Activated CD4-positive, alpha-beta T cell treated with anti-CD3 and anti-CD28 coated beads, Interleukin-2, Interleukin-4, amounts not matched to agents 100 ng/mL and 50 ng/mL, durations not matched to agents 16 hours and 8 hours (primary cell): ENCODE measurements at places on chromosomes 4 and X.

DNA sequence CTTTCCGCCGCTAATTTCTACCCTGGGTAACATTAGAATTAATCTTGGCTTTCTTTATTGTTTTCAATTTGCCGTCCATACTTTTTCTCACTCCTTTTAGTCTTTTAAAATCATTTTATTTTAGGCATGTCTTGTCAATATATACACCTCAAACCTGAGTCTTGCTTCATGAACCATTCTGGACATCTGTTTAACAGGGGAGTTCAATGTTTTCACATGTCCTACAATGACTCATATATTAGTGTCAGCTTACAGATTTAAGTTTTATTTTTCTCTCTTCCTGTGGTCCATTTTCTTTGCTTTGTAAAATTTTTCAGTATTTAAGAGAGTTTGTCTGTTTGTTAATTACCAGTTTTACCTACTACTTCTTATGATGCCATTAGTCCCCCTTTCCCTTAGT, 89.5 kb downstream of the LCORL start:
- DNase-seq = no peak

DNA sequence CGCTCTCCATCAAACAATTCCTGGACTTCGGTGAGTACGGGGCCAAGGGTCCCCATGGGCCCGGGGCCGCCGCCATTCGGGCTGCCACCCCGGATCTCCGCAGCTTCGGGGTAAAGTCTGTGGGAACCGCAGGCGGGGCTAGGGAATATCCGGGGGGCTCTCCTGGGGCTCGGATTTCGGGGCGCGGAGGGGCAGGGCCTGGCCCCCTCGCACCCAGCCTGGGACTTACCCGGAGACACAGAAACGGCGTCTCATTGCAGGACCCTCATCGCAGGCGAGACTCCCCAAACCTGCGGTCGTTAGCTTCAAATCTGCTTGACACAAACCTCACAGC, 413 bp downstream of the PDK3 start:
- DNase-seq = no peak

DNA sequence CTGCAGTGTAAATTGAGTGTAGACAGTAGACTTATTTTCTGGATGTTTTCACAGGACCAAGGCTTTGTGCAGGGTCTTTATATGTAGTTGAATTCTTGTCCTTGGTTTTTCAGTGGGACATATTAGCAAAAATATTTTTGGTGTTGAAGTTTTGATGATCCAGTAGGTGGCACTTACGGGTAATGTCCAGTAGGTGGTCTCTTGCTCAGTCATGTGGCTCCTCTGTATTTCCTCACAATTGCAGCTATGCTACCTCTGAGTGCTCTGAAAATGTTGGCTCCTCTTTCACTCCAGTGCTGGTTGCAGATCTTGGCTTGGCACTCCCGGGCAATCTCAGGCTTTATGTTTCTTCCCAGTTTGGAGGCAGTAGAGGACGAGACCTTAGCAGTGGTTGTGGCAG, 419.8 kb upstream of the AMOT start:
- no peak for DNase-seq

DNA sequence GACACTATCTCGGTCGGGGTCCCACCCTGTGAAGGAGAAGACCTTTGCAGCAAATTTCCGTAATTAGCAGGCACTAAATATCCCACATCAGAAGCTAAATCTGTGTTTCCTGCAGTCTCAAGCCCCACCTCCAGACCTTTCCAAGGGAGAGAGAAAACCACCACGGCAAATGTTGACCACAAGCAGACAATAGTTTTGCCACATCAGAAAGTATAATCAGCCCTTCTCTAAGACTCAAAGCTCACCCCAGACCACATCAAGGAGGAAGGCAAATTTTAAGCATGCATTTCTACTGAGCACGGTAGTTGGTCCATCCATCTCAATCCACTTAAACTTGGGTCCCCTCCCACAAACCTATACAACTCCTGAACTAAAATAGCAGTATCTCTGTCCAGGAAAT, 398.5 kb downstream of the GPM6A start:
- no peak for DNase-seq

- no peak for DNase-seq
Observed at GRCh38 chr4:129278868-129279267, 182.9 kb downstream of the C4orf33 start.

DNA sequence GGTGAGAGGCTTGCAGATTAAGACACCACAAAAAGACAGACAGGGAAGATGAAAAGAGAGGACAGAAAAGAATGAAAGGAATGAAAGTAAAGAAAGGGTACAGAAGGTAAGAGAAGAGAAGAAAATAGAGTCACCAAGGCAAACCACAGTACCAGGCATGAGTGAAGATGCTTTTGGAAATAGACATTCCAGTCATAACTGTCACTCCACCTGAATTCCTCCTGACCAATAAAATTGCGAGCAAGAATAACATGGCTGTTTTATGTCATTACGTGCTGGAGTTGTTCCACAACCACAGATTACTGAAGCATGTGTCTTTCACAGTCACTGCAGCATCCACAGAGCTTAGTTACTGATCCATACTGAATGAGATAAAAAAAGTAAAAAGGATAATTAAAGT, 864.9 kb upstream of the SLIT2 start:
- no peak for DNase-seq

- DNase-seq = no peak
Observed at GRCh38 chr4:79497001-79497400, 89.0 kb upstream of the GK2 start.

DNA sequence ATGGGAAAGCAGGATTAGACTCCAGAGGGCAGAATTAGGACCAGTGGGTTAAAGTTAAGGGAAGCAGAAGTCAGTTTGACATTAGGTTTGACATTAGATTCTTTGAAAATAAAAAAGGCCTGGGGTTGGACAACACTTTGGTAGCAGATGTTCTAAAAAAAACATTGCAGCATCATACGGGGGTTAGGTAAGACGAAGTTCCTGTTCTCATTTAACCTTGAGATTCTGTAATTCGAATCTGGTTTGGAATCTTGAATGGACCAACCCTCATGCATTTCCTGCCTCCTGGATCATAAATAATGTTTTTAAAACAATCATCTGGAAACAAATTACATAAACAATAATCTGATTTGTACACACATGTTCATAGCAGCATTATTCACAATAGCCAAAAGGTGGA, 181.0 kb downstream of the SHROOM3 start:
- no peak for DNase-seq

- DNase-seq = no peak
Observed at GRCh38 chr4:145390571-145390970, 91.1 kb upstream of the SMAD1 start.

GRCh38 chr4:152815078-152815477, 35.3 kb downstream of the ARFIP1 start:
- no peak for DNase-seq

- no peak for DNase-seq
Observed at GRCh38 chr4:140738139-140738538, 18.0 kb downstream of the TBC1D9 start.

DNA sequence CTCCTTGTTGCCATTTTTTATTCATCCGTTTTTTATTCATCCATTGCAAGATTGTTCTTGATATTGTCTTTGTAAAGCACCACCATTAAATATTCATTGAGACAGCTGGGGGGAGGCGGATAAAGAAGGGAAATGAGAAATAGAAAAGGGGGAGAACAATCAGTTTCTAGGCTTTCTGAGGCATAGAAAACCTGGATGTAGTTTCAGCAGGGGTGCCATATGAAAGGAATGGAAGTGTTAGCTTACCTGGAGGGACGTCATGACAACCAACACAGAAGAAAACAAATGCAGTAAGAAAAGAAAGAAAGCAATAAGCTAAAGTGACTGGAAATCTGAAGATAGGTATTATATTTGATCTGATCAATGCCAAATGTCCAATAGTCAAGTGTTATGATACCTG, 276.1 kb downstream of the GASK1B start:
- DNase-seq = no peak

GRCh38 chr4:111398906-111399330, 746.3 kb upstream of the FAM241A start:
- DNase-seq = no peak

- no peak for DNase-seq
Observed at GRCh38 chr4:186015212-186015817, 53.6 kb upstream of the TLR3 start.

DNA sequence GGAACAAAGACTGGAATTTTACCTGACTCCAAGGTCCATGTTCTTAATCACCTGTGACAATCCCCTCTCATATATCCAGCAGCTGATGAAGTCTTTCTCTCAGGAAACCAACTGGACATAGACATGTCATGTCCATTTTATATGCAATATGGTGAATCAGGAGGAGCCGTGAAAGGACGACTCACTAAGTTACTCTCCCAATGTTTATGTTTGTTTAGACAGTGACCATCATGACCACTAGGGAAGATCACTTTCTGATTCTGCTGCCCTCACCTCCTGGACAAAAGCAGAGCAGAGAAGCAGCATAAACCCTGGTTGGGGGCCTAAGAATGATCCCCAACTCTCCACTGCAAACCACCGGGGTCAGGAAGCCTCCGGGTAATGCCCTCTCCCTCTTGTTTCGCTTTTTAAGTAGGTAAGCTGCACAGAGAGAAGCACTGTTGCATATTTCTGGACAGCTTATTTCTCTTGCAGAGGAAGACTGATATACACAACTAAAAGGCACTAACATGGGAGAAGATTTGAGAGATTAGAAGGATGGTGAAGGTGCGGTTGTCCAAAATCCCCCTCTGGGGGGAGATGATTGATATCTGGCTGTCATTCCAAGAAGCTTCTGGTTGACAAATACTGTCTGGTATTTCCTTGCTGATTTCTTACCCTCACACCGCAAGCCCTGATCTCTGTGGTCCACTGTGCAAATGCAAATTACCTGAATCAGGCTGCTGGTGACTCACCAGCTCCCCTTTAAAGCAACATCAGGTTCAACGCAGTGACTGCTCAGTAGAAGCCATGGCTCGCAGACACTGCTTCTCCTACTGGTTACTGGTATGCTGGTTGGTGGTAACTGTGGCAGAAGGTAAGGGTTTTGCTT, at the start of gene ODAPH:
Gene ODAPH, plus strand, starts transcription at position 773 of the 871 bp plus-strand sequence. Its CDS starts 17 bp downstream, at position 790.
- peak; percentile 71 for DNase-seq

- no peak for DNase-seq
Observed at GRCh38 chr4:156321203-156321602, 367.5 kb upstream of the CTSO start.

DNA sequence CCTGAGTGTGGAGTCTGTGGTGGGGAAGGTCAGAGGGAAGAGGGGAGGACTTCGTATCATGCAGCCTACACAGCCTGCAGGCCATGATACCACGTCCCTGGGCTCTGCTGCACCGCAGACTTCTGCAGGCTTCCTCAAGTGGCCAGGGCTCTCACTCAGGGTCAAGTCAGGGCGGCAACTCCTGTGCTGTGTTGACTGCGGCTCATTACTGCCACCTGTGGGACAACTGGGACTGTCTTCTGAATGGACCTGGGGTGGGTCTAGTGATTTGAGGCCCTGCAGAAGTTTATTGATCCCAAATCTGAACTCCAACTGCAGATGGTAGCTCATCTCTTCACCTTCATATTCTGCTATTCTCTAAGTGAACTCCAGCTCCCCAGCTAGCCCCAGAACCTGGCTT, 167.1 kb downstream of the NSUN7 start:
- DNase-seq = peak; percentile 59

DNA sequence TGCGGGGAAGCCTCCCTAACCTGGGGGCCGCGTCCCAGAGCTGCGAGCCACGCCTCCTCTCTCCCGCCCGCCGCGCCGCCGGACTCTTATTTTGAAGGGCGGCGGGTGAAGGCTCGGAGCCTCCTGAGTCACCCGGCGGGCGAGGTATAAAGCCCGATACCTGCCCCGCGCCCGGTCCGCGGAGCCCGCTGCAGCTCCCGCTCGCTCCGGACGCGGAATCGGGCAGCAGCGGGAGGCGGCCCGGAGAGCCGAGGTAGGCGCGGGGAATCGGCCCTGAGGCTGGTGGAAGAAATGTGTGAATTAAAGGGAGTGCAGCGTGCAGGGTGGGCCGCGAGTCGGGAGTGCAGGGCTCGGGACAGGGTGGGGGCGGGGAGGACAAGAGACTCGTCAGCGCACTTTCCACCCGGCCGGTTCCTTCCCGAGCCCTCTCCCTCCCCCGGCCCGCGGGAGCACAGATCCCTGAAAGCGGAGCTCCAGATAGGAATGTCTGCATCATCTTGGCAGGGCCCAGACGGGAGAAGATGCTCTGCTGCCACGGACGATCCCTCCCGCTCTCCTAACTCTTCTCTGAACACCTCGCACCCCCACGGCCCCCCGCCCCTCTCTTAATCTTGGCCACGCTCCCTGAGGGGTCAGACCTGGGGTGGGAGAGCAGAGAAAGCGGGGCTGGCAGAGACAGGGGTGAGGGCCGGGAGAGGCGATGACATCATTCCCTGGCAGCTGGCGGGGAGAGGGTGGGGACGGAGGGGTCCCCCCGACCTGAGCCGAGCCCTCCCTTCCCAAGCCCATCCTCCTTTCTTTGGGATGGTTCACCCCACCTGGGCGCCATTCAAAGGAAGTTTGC, 177.9 kb downstream of the CBR4 start:
- DNase-seq = peak; percentile 62

DNA sequence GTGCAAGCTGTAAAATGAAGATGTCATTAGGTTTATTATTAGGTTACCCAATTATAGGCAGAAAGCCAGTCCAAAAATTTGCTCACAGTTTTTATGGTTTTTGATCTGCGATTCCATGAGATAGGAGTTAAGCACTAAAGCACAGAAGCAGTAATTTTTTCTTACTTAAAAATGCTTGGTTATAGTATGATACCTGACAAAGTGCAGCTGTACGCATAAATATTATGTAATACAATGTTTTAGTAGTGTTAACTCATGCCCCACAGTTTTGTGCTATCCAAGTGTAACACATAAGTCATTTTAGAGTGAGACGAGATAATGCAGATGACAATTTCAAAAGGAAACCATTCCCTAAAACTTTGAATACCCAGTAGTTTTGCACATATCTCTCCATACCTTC, 357.8 kb downstream of the TMA16 start:
- DNase-seq = no peak

GRCh38 chr4:153143527-153144348, 60.5 kb upstream of the TRIM2 start:
- DNase-seq = no peak

DNA sequence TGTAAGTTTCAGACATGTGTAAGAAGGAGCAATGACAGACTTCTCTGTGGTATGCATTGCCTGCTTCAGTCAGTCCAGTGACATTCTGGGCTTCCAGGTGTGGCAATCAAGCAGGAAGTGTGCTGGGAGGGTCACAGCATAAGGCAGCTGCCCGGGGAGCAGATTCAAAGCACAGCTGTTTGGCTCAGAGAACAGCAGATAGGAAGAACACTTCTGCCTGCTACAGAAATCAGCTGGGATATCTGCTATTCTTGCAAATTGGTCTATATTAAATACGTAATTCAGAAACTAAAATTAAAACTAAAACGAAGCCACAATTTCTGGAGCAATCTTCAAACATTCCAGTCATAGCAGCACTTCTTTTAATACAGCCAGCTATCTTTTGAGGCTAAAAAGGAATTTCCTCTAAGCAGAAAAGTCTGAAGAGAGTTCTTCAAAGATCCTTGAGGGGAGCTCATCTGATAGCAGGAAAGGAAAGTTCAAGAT, 47.5 kb upstream of the GALNT7 start:
- no peak for DNase-seq
